GM03348 (cell line): ENCODE measurements at places on chromosomes 13 and 19.

DNA sequence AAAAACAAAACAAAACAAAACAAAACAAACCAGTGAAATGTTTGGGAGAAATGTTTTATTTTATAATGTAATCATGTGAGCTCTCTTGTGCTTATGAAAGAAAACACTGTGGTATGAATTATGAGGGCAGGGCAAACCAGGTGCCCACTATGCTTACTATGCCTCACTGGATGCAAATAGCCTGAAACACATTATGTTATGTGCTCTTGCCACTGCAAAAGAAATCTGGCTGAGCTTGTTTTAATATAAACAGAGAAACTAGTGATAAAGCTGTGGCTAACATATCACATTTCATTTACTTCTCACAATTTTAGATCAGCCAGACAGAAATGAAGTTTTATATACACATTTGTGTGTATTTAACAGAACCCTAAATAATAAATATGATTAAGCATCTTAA, 8.7 kb upstream of the NBEA start:
- DNase-seq: no peak

DNA sequence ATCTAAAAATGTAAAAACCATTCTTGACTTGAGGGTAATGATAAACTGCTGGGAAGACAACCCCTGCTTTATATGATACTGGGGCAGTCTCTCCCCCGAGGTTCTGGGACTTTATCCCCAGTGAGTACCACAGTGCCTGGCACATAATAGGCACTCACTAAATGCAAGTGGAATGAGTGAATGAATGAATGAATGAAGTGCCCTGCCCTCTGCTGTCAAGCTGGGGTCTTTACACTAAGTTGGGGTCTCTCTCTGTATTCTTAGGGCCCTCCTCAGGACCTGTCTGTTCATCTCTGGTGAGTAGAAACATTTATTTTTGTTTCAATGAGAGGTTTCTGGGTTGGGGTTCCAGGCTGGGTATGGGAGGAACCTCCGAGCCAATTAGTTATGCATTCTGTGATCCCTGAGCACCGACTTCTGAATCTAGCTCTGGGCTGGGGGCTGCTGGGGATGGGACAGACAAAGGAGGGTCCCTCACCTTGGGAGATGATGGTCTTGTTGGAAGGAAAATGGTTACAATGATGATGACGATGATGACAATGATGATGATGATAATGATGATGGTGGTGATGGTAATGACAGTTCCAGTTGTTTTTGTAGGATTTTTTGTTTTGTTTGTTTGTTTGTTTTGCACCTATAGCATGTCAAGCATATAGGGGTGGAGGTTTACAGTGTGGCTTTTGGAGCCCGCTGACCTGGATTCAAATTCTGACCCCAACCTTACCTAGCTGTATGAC, 44.3 kb upstream of the ADGRE1 start:
- no peak for DNase-seq

DNA sequence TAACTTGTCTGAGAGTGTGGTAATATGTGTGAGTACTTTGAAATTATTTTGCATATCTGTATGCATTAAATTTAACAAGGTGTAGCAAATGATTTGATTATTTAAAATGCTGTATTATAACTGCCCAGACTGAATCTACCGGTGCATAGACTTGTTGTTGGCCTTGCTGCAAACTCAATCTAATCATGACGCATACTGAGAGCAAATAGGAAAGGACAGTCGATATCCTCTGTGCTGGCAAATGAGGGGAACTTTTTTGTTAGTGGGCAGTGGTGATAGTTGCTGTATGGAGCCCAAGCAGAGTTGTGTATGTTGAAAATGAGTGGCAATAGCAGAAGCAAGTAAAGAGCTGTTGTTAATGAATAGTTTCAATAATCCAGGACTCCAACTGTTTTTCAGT, 127.4 kb downstream of the LMO7 start:
- no peak for DNase-seq

DNA sequence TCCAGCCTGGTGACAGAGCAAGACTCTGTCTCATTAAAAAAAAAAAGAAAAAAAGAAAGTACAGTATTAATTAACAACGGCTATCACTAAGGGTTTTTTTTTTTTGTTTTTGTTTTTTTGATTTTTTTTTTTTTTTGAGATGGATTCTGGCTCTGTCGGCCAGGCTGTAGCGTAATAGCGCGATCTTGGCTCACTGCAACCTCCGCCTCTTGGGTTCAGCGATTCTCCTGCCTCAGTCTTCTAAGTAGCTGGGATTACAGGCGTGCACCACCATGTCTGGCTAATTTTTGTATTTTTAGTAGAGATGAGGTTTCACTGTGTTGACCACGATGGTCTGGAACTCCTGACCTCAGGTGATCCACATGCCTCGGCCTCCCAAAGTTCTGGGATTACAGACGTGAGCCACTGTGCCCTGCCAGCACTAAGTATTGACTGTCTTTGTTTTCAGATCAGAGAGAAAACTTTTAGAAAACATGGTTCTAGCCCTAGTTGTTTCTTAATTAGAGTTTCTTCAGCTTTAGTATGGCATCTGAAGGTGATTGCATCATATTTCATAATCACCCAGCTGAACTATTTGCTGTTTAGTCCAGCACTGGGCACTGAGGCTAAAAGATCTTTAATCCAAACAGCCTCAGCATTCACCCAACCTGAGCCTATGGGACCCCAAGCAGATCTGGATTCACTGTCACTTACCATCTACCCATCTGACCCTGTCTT, 2.7 kb upstream of the GATAD2A start:
- peak; percentile 44 for DNase-seq

DNA sequence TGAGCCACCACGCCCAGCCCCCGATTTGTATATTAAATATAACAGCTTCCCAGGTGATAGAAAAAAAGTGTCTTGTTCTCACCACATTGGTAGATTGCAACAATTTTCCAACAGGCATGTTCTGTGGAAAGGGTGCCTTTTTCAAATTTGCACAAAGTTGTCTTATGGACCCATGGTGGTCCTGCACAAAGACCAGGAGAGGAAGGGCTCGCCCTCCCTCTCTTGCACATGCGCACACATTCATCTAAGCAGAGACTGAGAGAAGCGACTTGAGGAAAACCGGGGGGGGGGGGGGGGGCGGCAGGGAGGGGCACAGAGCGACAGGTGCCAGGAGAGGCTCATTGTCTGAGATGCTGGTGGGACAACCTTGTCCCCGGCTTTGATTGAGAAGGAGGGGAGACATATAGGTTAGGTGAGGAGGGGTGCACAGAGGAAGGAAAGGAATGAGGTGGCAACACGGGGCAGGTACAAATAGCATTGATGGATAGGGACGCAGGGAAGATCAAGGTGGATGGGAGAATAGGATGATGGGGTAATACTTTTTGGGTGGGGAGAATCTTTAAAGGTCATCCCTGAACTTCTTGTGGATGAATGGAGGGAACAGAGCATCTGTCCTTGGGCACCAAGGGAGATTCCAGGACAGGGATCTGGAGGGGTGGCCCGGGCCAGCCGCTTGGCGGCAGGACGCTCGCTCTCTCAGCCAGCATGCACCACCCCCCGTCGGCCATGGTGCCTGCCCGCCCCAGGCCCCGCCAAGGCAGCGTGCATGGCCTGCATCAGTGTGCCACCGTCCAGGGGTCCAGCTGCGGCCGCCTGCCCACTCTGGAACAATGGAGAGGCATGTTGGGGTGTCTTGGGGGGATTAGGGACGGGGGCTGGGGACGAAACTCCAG, 76.0 kb downstream of the IER2 start:
- DNase-seq: no peak

DNA sequence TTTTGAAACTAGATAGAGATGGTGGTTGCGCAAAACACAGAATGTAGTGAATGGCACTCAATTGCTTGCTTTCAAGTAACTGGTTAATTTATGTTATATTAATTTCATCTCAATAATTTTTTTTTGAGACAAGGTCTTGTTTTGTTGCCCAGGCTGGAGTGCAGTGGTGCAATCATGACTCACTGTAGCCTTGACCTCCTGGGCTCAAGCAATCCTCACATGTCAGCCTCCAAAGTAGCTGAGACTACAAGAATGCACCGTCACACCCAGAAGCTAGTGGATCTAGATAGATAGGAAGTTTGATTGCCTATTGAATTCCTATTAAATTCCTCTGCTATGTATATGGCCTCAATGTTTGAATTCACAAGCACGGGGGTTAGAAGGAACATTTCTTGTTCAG, 26.4 kb upstream of the ADGRE2 start:
- DNase-seq: no peak

DNA sequence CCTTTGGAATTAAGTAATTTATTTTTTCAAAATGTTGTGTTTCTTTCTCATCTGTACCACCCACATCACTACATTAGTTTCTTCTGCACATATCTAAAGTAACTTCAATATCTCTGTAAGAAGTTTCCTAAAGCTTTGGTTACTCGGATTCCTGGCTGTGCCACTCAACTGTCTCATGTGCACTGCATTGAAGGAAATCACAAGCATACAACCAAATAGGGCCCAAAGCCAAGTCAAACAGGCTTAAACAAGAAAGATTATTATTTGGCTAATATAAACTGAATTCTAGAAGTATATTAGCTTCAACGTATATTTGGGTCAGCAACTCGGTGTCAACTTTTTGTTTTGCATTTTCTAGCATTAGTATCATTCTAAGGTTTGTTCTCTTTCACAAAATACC, 1647.6 kb upstream of the SPRY2 start:
- DNase-seq: no peak

DNA sequence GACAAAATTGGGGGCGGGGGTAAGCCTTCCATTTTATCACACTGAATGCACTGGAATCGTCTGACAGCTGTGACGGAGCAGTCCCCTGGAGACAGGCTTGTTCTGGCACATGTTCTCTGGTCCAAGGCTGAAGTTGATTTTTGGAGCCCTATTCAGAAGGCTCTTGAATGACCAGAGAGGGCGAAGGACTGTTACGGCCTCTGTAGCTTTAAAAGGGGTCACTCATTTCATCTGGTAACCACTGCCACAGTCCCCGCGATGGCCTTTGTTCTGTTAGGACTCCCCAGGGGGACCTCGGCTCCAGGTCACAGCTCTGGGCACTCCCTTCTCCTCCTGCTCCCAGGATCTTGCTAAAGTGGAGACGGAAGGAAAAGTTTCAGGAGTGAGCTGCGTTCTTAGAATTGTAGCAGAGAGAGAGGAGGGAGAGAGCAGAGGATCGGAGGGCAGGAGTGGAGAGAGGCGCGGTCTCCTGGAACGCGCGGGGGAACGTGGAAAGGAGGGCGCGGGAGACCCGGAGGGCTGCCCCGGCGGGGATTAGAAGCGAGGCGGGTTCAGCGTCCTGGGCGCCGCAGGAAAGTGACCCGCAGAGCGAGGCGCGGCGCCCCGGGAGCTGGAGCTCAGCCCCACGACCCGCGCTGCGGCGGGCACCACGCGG, 134.3 kb upstream of the MYO16 start:
- DNase-seq: peak; percentile 9
